ENCODE measurements at places on chromosomes 4 and X. TPM values are rescaled to one million over a fixed set of nuclear protein-coding genes. Genes with fewer than 3 reads are reported as not detected.

DNA sequence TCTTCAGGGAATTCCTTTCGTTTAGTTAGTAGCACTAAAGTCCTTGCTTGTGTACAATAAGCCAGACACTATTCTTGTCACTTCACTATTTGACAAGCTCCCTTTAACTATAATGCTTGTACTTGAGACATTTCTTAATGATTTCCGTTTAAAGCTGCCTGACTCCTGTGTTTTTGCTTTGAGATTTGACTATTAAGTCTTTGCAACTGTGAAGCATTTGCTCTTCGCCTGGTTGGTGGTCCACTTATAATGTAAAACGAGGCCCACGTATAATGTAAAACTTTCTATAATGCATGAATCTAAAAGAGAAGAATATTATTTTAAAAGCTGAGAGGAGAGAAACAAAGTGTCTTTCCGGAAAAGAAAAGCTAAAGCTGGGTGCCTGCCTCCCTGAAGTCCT lies 204.1 kb upstream of the FAM47C start:
- H3K27ac ChIP-seq, result no peak overlapping the region
- H3K36me3 ChIP-seq, result no peaks in the 10 kb centered on the region
- no peak overlapping the region for H3K4me3 ChIP-seq
- H3K27me3 ChIP-seq, result no peaks in the 10 kb centered on the region

- H3K4me1 ChIP-seq, result no peaks in the 10 kb centered on the region
- H3K4me3 ChIP-seq, result no peak overlapping the region
- no peaks in the 10 kb centered on the region for H3K36me3 ChIP-seq
- no peak for DNase-seq
- H3K27me3 ChIP-seq, result peaks cover 49% of the 10 kb centered on the region
Measured at GRCh38 chr4:106450249-106450648, 81.7 kb upstream of the GIMD1 start.

DNA sequence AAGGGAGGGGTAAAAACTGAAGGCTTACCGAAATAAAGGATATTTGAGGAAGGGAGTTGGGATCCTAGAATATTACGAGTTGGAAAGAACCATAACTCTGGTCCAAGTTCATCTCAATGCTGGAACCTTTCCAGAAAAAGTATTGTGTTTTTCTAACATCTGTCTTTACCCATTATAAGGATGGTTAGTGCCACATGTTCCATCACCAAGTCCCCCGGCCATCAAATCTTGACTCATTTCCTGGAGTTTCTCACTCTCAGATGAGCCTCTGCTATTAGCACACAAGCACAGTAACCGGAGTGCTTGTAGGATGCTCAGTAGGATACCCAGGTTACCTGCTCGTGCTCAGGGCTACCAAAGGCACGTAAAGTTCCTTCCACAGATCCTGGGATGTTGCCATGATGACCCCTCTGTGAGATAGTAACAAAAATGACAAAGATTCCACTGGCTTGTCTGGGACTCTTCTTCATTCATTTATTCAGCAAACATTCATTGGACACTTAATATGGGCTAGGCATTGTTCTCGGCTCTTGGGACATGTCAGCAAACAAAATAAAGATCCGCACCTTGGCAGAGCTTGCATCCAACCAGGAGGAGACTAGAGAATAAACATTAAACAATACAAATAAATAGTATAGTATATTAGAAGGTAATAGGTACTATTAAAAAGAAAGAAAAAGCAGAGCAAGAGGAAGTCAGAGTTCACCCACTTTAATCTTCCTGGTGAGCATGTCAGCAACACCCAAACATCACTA lies 36.3 kb downstream of the PKD2 start:
- H3K27me3 ChIP-seq, result no peaks in the 10 kb centered on the region
- no peak for DNase-seq
- H3K27ac ChIP-seq, result no peak overlapping the region
- H3K36me3 ChIP-seq, result peaks cover 52% of the 10 kb centered on the region

- H3K4me1 ChIP-seq, result no peaks in the 10 kb centered on the region
- DNase-seq, result no peak
- H3K36me3 ChIP-seq, result no peaks in the 10 kb centered on the region
- no peak overlapping the region for H3K27ac ChIP-seq
- no peak overlapping the region for H3K4me3 ChIP-seq
Measured at GRCh38 chr4:110869114-110869513, 246.2 kb upstream of the PITX2 start.

DNA sequence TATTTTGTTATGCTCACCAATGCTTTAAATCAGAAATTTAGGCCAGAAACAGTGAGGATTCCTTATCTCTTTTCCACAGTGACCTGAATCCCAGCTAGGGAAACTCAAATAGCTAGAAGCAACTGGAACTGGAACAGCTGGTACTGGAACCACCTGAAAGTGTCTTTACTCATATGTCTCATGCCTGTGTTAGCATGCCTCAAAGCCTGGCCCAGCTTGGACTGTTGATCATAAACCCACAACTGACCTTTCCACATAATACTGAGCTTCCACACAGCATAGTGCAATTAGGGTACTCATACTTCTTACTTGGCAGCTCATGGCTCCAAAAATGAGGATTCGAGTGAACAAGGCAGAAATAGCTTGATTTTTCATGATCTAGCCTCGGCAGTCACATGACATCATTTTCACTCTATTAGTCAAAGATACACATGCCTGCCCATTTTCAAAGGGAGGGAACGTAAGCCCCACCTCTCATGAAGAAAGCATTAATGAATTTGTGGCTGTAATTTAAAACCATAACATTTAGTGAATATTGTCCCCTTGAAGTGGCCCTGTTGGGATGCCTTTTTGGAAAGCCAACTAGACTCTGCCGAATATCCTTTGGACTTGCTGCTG lies 80.8 kb upstream of the ACSL1 start:
- no peak overlapping the region for H3K4me3 ChIP-seq
- no peaks in the 10 kb centered on the region for H3K36me3 ChIP-seq
- H3K4me1 ChIP-seq, result no peaks in the 10 kb centered on the region
- DNase-seq, result no peak
- H3K27ac ChIP-seq, result no peak overlapping the region

DNA sequence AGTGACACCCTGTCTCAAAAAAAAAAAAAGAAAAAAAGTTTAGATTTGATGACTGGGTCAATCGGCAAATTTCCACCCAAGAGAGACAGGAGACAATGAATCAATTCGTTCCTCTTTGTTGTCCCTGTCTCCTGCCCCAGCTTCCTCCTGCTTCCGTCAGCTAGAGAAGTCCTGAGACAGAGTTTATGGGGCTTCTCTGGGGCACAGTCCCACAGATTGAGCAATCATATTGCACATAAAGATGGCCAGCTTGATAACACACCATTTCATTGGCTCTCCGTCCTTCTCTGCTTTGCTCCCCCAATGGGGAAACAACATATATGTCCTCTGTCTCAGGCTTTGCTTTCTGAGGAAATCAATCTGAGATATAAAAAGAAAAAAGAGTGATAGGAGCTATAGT lies 78.4 kb upstream of the FUNDC1 start:
- no peaks in the 10 kb centered on the region for H3K27me3 ChIP-seq
- H3K4me3 ChIP-seq, result no peak overlapping the region
- H3K36me3 ChIP-seq, result no peaks in the 10 kb centered on the region
- DNase-seq, result peak; percentile 19
- H3K4me1 ChIP-seq, result no peaks in the 10 kb centered on the region

DNA sequence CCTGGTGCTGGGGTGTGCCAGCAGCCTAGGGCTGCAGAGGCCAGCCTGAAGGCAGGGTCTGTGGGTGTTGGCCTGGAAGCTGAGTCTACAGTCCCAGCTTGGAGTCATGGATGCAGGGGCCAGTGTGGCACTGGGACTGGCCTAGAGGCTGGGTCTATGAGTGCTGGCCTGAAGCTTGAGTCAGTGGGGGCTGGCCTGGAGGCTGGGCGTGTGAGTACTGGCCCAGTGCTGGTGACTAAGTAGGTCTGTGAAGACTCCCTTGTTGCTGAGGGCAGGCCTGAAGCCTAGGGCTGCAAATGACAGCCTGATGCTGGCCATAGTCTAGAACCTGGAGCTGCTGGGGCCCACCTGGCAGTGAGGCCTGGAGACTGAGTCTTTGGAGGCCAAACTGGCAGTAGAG lies 31.3 kb upstream of the ALG13 start:
- DNase-seq, result no peak
- peaks cover 3% of the 10 kb centered on the region for H3K27me3 ChIP-seq
- H3K36me3 ChIP-seq, result no peaks in the 10 kb centered on the region
- H3K27ac ChIP-seq, result no peak overlapping the region

DNA sequence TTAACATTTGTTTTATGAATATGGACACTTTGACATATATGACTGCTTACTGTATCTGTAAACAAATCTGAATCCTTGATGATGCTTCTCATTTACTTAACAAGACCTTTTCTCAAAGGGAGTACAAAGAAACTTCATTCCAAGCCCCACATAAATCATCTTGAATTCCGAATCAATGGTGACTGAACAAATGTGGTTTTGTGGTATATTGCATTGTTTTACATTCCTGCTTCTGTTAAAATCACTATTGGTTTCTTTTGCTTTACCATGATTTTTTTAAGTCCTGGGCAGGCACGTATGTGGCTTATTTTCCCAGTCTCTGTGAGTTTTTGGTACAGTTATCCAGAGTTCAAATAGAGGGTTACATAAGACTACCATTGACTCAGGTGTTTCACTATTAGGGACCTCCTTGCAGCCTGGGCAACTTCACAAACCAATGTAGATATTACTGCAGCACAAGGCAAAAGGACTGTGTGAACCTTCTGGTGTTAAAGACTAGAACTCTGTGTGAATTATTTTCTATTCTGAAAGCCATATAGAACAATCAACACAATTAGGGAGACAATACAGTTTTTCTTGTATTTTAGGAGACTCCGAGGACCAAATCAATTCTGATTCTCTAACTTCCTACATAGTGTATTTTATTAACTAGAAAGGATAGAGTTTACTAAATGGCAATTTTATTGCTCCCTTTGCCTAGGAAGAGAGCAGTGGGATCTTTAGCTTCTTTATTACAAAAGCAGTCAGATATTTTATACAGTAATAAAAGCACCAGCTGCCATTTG lies 196.4 kb downstream of the GALNTL6 start:
- no peaks in the 10 kb centered on the region for H3K36me3 ChIP-seq
- H3K27me3 ChIP-seq, result peaks cover 11% of the 10 kb centered on the region
- H3K27ac ChIP-seq, result no peak overlapping the region
- no peaks in the 10 kb centered on the region for H3K4me1 ChIP-seq
- H3K4me3 ChIP-seq, result no peak overlapping the region

DNA sequence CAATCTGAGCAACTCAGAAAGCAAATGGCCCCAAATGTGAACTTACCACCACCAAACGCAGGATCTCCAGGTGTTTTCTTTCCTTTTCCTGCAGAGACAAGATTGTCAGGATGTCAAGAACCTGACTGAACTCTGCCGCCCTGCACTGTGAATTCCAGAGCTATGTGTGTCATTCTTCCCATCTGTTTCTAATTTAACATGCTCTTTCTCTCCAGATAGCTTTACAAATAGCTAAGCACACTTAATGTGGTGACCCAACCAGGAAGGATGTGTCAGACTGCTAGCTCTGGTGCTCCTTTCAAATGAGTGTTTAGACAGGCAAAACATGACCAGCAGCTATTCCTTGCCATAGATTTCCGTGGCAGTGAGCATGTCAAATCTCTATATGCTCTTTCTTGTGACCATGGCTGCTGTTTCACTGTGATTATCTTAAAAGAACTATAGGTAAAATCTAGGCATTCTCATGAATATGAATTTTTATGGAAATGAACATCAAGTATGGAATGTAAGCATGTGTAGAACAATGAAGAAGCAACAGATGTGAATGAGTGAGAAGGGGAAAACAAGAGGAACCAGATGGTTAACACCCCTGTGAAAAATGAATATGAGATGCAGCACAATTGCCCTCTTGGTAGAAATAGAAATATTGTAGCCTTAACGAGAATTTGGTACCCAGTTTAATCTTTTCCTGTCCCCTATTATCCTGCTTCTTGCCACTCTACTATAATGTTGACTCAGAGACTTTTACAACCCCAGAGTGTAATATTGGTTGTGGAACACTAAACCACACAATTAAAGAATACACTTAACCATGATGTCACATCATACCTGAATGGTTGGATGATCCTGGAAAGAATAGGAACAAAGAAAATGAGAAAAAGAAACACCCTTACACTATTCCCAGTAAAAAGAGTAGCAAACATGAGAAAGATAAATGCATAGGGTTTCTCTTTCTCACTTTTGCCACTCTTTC lies 247.8 kb upstream of the DKK2 start:
- H3K4me3 ChIP-seq, result no peak overlapping the region
- H3K27me3 ChIP-seq, result no peaks in the 10 kb centered on the region
- H3K36me3 ChIP-seq, result no peaks in the 10 kb centered on the region
- peaks cover 34% of the 10 kb centered on the region for H3K4me1 ChIP-seq
- no peak for DNase-seq
- H3K27ac ChIP-seq, result peak overlapping the region; percentile 88

GRCh38 chr4:106289737-106290136 lies 26.3 kb downstream of the TBCK start:
- no peak overlapping the region for H3K4me3 ChIP-seq
- no peak overlapping the region for H3K27ac ChIP-seq
- peaks cover 8% of the 10 kb centered on the region for H3K4me1 ChIP-seq
- no peaks in the 10 kb centered on the region for H3K27me3 ChIP-seq

GRCh38 chr4:40731792-40732245 lies 17.9 kb upstream of the NSUN7 start:
- H3K27ac ChIP-seq, result no peak overlapping the region
- DNase-seq, result no peak
- no peaks in the 10 kb centered on the region for H3K4me1 ChIP-seq
- no peak overlapping the region for H3K4me3 ChIP-seq

- H3K36me3 ChIP-seq, result no peaks in the 10 kb centered on the region
- no peak overlapping the region for H3K4me3 ChIP-seq
- DNase-seq, result no peak
- no peak overlapping the region for H3K27ac ChIP-seq
- H3K27me3 ChIP-seq, result no peaks in the 10 kb centered on the region
- H3K4me1 ChIP-seq, result peaks cover 7% of the 10 kb centered on the region
Measured at GRCh38 chr4:37816006-37816405, 10.5 kb upstream of the PGM2 start.

DNA sequence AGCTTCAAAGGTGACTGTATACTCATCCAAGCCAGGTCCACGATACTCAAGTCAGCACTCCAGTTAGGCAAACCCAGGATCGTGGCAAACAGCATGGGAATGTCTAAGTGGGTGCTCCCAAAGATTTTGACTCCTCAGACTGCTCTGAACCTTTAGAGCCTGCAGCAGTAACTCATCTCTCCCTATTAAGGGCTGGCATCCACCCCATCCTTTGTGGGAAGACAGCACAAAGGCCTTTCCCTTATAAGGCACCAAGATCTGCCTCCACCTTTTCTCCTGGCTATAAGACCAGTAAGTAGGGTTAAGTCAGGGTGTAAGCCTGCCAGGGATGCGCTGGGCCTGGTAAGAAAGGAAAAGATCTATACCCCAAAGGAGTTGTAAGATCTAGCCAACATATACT lies 23.6 kb upstream of the SLC25A43 start:
- H3K4me3 ChIP-seq, result no peak overlapping the region
- no peak overlapping the region for H3K27ac ChIP-seq
- H3K27me3 ChIP-seq, result no peaks in the 10 kb centered on the region
- H3K4me1 ChIP-seq, result peaks cover 2% of the 10 kb centered on the region

- no peak overlapping the region for H3K27ac ChIP-seq
- H3K4me1 ChIP-seq, result no peaks in the 10 kb centered on the region
- no peak for DNase-seq
- H3K36me3 ChIP-seq, result no peaks in the 10 kb centered on the region
- H3K4me3 ChIP-seq, result no peak overlapping the region
Measured at GRCh38 chrX:50581405-50581804, 110.8 kb upstream of the DGKK start.

NPY1R gene
- total RNA-seq, result 1.3 TPM

STK32B gene
- 46.9 TPM for total RNA-seq

RPA4 gene
- total RNA-seq, result 0.24 TPM

TEX13B gene
- not detected for total RNA-seq

PPP1R2C gene
- total RNA-seq, result not detected

Measured in osteocyte (in vitro differentiated cells).